AG20443 (cell line): ENCODE measurements at places on chromosomes 4 and X.

DNA sequence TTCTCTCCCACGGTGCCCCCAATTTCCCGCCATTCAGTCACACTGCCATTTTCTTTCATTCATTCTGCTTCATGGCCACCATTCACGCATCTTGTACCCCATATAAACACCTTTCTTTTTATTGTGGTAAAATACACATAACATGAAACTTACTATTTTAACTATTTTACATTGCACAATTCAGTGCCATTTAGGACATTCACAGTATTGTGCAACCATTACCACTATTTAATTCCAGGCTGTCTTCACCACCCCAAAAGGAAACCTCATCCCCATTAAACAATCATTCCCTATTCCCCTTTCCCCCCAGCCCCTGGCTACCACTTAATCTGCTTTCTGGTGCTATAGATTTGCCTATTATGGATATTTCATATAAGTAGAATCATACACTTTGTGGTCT, 15.9 kb downstream of the SPACA5 start:
- DNase-seq = no peak

DNA sequence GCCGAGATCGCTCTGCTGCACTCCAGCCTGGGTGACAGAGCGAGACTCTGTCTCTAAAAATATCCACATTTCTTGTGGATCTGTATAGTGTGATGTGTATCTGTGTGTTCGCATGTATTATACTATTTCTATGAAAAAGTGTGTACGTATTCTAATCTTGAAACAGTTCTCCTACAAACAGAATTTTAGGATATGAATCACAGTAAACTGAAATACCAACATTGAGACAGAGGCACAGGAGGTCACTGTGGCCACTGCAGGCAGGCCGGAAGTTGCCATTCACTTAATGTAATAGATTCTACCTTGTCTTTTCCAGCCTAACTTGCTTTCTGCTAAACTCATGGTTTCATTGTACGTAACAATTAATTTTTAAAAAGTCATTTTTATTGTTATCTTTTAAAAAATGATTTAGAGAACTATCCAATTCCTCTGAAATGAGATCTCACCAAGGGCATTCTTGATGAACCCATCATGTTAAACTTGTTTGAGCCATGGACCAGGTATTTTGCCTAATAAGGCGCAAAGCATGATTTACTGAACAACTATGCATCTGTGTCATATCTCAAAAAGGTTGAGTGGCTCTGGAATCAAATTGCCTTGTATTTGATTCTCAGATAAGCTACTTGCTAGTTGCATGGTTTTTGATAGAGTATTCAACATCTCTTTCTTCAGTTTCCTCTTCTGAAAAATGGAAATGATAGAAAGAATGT, 154.9 kb upstream of the GYPA start:
- no peak for DNase-seq

DNA sequence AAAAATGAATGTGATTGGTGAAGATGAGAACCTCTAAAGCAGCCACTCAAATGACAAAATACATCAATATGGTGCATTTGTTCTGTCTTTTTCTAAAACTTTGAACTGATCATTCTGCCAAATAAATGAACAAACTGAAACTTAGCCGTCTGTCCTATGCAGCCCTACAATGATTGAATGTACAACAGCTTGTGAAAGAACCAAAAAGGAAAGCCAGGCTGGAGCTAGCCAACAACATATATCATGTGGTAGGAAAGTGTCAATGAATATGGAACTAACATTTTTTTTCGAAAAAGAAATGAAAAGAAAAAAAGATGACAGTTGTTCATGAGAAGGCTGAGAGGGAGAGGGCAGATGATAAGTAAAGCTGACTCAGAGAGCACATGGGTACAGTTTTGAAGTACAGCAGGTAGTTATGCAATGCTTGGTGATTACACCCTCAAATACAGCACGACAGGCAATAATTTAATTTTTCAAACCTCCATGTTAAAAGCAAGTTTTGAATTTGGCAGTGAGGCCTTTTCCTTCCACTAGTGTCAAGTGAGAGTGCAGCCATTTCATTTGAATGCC, 21.2 kb upstream of the SLC7A11 start:
- no peak for DNase-seq

DNA sequence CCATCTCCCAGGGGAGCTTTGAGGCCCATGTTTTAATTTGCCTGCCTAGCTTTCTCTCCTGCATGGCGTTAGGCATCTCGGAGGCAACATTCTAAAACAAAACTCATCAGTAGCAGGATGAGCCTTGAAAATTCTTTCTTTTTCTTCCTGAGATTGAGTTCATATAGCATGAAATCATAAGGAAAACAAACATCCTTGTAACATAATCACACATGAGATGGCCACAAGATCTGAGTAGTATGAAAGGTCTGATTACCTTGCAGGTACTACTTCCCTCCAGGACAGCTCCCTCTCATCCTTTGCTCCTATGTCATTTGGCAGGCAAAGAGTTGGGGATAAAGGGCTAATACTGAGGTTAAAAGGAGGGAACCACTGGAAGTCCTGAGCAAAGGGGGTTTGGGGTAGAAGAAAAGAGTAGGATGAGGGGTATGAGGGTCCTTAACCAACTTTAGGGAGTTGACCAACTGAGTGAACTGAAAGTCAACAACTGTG, 37.5 kb upstream of the CXCL8 start:
- DNase-seq = no peak

DNA sequence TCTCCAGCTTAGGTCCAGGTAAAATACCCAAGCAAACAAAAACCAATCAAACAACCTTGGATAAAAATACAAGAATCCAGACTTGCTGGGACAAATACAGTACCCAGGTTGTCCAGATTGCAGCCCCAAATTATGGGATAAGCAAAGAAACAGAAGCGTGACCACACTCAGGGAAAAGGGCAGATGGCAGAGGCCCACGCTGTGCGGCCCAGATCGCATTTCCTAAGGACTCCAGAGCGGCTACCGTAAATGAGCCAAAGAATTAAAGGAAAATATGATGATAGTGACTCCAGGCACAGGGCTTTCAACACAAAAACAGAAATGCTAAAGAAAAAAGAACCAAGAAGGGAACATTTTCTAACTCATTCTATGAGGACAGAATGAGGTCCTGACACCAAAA, 50.3 kb downstream of the FGFRL1 start:
- no peak for DNase-seq

GRCh38 chrX:154657226-154657805, 3.9 kb upstream of the CTAG2 start:
- no peak for DNase-seq
